Fibroblast of upper back skin (primary cell): ENCODE measurements at places on chromosomes 6 and 20.

DNA sequence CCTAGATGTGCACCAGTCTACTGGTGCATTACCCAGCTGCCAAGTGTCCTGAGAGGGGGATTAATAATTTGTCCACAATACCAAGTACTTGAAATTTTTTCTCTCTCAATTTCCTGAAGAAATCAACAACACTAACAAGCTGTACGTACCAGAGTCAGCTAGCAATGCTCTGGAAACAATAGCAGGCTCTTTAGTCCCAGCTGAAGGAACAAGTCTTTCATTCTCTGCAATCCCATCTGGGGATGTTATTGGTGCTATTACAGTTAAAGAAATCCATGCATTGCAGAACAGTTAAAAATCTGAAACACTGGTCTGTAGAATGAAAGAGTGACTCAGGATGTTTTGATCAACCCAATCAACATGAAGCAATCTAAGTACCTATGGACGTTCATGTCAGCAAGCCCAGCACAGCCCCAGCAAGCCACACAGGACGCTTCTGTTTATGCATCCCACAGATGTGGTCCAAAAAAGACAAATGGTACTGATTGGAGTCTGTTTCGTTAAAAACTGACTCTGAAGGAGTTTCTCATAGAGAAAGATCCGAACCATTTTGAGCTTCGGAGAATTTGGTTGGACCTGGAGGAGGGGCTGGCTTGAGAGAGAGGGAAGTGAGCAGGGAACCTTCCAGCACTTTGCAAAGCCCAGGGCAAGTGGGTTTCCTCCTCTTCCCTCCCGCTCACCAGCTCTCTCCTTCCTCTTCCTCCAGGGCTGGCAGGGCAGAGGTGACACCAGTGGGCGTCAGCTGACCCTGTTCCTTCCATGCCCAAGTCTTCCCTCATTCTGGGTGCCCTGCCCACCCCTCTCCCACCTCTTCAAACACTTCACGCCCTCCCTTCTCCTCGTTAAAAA lies 11.9 kb downstream of the PRR18 start:
- no peak for DNase-seq

GRCh38 chr6:91057689-91058088 lies 470.8 kb upstream of the MAP3K7 start:
- no peak for DNase-seq

DNA sequence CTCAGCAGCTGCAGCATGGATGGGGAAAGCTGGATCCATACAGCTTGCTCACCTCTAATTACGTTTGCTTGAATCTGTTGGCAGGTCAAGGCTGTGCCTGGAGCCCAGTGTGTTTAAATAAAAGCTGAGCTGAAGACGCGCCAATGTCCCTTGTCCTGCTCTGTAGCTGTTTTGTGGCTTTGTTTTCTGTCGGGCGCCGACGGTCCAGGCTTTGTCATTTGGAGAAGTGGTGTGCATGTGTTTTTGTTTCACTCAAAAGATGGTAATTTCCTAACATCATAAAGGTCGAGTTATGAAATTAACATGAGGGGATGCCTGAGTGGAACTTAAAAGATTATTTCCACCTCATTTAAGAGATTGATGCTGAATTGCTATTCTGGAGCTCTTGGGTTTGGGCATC lies 107.6 kb downstream of the SLC24A3 start:
- DNase-seq = no peak

DNA sequence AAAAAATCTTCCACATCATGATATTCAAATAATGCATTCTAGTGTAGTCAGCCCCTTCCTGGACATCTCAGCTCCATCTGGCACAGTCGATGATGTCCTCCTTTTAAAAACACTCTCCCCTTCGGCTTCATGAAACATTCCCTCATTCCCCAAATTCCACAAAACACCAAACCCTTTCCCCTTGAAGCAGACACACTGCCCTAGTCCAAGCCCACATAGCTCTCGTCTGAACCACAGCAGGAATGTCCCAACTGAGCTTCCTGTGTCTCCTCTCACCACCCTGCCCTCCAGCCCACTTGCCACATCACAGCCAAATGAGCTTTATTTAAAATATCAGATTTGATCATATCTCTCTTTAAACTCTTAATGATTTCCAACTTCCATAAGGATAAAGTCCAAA lies 106.4 kb upstream of the CARMIL1 start:
- peak; percentile 99 for DNase-seq

DNA sequence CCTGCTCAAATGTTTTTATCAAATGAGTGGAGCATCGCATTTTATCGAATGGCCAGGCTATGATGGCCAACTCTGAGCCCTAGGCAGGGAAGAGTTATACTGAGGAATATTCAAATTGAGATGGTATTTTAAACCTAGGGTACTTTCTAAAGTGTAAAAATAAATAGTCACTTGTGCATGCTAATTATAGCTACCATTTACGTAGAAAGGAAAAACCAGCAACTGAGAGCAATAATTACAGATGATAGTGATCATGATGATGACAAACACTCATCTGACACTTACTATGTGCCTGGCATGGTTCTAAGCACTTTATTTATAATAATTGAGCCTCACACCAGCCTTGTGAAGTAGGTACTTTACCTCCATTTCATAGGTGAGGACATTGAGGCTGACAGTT lies 455.7 kb downstream of the CD83 start:
- no peak for DNase-seq

- DNase-seq = no peak
Observed at GRCh38 chr6:16973545-16974386, 128.1 kb upstream of the STMND1 start.

- no peak for DNase-seq
Observed at GRCh38 chr6:130405549-130405948, 39.7 kb downstream of the TMEM200A start.

DNA sequence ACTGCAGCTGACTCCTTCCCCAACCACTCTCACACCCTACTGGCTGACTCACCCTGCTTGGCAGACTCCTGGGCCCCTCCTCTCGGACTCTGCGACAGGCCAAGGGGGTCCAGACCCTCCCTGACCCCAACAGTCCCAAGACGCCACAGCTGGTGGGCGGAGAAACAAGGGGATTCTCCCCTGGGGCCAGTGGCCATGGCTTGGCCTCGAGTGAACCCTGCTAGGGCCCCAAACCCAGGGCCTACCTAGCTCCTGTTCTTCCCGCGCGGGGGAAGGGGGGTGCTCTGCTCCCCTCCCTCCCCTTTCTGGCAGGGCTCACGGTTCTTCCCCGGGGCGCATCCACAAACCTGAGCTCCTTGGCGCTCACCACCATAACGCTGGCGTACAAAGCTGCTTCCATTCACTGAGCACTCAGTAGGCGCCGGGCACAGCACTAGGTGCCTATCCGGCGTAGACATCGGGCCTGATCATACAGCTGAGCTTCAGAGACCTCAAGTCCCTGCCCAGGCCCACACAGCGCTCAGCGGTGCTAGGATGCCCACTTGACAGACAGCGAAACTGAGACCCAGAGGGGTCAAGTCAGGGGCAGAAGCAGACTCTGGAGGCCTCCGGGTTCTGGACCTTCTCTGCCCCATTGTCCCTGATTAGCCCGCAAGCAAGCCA lies 597 bp downstream of the ADA start:
- DNase-seq = no peak

DNA sequence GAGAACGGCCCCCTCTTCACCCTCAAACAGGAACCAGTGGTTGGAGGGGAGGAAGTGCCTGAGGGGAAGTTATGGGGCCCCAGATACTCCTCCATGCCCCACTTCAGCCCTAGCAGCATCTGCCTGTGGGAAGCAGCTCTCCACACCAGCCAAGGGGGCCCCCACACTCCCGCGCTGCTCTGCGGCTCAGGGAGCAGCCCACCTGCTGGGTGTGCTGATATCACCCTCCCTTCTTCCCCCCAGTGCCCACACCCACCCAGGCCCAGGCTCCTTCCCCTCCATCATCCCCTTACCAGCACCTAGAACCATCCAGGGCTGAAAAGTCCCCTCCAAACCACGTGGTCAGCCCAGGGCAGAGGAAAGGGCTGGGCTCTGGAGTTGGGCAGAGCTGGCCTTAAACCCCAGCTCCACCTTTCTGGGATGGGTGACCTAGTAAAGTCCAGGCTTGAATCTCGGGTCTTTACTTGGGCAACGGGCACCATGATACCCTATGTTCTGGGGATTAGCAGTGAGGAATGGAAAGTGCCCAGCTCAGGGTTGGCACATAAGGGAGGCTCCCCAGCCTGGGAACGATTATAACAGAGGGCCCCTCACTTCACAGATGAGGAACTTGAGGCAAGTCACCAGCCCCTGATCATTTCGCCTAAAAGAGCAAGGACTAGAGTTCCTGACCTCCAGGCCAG lies 663 bp downstream of the LST1 start:
- no peak for DNase-seq

- peak; percentile 72 for DNase-seq
Observed at GRCh38 chr6:30544666-30545272, 11.5 kb downstream of the GNL1 start.

GRCh38 chr6:164164876-164165275 lies 750.4 kb downstream of the QKI start:
- peak; percentile 6 for DNase-seq
